ENCODE measurements at places on chromosomes 6 and 20.

GRCh38 chr6:136086686-136087085 is 163.4 kb downstream of the MTFR2 start:
- no peak for DNase-seq

DNA sequence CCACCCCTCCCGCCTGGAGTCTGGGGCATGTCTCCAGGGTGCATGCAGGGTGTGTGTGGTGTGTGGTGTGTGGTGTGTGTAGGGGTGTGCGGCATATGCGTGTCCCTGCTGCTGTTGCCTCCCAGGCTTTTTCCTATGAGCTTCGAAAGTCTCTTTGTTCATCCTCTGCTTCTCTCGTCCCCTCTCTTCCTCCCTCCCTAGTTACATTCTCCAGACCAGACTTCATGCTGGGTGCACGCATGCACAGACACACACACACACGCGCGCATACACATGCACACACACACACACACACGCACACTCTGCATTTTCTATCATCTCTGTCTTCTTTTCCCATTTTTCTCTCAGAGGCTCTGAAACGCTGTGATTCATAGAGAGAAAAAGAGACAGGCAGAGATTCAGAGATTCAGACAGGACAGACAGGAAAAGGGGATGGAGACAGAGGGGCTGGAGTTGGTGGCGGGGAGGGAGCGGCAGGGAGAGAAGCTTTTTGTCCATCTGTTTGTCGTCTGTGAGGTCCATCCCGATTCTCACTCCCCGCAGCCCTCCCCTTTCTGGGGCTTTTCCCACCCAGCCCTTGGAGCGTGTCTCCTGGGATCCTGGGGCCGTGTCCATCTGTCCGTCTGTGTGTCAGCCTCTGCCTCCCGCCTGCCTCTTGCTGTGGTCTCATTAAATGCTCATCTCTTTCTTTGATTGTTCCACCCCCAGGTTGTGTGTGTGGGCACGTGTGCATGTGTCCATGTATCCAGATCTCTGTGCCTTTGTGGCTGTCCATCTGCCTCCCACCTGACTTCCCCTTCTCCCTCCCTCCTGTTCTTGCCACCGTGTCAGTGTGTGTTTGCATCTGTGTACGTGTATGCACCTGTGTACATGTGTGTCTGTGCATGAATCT is 62.6 kb downstream of the SRC start:
- no peak for DNase-seq

DNA sequence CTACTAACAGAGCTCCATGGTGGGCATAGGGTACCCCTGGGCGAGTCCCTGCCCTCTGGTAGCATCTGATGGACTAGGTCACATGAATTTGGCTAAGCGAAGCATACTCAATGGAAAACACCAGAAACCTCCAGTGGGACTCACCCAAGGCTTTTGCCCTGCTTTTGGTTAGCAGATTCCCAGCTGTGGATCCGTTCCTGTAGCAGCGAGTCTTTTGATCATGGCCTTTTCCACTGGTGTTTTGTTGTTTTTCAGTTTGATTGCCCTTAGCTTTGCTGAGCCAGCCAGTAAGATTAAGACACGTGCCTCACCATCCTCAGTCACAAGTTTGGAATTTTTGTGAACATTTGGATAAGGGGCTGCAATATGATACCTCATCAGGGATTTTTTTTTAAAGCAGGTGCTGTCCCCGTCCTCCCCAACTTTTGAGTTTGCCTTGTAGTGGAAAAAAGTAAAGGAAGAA is 8.0 kb downstream of the TNFAIP3 start:
- no peak for DNase-seq

GRCh38 chr20:59518881-59519706 is 85.2 kb upstream of the PHACTR3 start:
- DNase-seq, result no peak

- no peak for DNase-seq
These were observed 227.1 kb downstream of the ANKRD60 start for GRCh38 chr20:58001381-58001780.
